ENCODE measurements at places on chromosomes 5 and 9.

DNA sequence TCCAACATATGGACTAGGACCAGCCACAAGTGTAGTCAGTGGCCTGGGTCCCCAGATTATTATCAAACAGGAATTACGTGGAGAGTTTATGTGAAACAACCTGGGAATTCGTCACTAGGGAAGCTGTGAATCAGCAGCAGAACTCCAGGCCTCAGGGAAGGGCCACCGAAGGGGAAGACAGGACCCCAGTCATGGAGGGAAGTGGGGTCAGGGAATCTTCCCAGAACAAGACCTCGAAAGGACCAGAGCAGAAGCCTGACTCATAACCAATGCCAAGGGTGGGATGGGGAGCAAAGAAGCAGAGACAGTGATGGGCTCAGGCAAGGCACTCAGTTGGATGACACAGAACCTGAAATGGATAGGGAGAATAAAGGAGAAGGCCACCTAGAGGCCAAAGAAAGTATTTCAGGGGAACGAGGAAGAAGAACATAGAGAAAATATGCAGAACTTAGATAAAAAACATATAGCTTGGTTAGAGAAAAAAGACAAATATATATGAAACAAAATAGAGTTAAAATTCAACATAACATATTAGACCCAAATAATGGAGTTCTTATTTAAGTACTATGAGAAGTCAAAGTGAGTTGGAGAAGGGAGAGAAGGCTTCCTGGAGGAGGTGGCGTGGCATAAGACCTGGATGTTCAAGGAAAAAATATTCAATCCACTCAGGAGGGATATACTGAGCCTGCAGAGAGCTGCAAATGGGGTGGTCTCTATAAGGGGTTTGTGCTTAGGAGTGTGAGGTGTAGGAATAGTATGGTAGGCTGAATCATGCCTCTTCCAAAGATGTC lies 66.7 kb upstream of the CAST start:
- no peak for DNase-seq

DNA sequence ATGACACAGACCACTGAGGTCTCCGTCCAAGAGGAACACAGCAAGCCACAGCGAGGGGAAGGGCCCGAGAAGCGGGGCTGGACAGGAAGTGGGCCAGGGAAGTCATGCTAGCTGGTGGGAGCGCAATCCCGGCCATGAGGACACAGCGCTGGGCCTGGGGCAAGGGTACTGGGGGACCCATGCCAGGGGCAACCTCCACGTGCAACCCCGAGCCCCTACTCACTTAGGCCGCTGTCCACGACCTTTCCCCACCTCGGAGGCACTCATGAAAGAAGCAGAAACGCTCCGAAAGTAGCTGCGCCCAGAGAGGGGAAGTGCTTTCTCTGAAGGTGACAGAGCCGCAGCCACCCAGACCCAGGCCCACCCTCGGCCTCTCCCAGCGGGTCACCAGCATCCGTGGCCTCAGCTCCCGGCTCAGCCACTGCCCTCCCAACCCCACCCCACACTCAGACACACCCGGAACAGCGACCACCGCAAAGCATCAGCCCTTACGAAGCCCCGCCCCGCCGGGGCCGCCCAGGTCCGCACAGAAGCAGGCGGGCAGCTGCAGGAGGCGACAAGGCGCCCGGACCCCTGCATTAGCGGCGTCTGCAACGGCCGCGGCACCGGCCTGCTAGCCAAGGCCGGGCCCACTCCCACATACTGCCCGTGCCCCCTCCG lies 782 bp downstream of the BICD2 start:
- no peak for DNase-seq

- DNase-seq: no peak
These were observed 56.5 kb upstream of the ZNF354A start for GRCh38 chr5:178786859-178787499.

- DNase-seq: no peak
These were observed 187.7 kb downstream of the BRINP1 start for GRCh38 chr9:119181561-119181960.

DNA sequence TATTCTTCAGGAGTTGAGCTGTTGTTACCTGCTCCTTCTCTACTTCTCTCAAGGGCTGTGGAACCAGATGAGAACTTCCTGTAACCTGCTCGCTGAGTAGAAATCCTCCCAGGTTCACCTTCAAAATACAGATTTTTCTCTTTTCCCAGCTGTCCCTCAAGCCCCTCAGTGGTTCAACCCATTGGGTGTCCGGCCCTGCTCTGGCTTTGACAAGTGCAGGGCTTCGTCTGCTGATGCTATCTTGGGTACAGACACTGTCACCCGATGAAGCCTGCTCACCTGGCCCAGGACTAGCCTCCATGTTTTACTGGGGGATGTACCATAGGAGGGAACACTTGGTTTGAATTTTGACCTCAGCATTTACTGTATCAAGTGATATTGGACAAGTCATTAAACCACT lies 490.4 kb downstream of the IRX1 start:
- no peak for DNase-seq
